ENCODE measurements at places on chromosomes 12 and 14.

GRCh38 chr12:113173081-113173698 is 12.1 kb downstream of the DDX54 start:
- DNase-seq, result no peak

GRCh38 chr12:82952946-82953345 is 266.2 kb downstream of the TMTC2 start:
- no peak for DNase-seq

DNA sequence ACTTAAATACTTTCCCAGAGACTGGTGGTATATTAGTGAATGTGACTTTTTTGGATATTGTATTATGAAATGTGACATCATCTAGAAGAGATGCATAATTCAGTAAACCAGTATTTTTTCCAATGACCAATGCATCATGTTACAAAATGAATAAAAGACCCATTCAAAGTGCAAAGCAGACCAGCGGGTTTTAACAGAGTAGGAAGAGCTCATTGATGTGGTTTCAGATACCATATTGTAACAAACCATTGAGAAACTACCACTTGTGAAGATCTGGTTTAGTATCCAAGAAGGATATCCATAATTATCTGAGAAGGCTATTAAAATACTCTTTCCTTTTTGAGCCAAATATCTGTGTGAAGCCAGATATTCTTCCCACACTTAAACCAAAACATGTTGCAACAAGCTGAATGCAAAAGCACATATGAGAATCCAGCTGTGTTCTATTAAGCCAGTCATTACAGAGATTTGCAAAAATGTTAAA is 47.7 kb downstream of the MVK start:
- DNase-seq, result no peak

GRCh38 chr12:88753707-88754106 is 173.4 kb upstream of the KITLG start:
- DNase-seq, result no peak

All from stimulated activated CD4-positive, alpha-beta T cell treated with anti-CD3 and anti-CD28 coated beads, Interleukin-2, amount 100 ng/mL, for 48 hours (primary cell).